ENCODE measurements at places on chromosomes 11 and 22.

GRCh38 chr11:1389103-1389931 is 417 bp upstream of the BRSK2 start:
- DNase-seq, result peak; percentile 98

DNA sequence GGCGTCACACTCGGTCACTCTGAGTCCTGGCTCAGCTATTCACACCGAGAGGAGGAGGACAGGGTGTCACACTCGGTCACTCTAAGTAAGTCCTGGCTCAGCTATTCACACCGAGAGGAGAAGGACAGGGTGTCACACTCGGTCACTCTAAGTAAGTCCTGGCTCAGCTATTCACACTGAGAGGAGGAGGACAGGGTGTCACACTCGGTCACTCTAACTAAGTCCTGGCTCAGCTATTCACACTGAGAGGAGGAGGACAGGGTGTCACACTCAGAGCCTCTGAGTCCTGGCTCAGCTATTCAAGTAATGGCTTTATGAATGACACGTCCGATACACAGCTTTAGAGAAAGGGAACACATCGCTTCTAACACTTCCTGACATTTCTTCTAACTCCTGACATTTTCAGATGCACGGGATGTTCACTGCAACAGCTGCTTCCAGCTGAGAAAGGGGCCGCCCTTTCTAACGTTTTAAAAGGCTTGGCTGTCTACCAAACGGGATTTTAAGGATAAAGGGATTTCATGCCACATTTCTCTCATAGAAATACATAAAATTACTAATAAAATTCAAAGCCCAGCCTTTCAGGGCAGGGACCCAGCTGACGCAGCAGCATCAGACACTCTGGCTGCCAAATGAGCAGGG is 28.1 kb downstream of the DRD4 start:
- no peak for DNase-seq

DNA sequence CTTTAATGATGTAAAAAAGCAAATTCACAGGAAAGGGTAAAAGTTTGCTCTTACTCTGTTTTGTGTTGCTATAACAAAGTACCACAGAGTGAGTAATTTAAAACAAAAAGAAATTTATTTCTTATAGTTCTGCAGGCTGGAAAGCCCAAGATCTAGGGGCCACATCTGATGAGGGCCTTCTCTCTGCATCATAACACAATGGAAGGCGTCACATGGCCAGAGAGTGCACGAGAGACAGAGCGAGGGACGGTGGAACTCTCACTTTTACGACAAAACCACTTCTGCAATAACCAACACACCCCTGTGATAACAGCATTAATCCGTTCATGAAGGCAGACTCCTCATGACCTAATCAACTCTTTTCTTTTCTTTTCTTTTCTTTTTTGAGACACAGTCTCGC is 31.1 kb downstream of the CD6 start:
- no peak for DNase-seq

DNA sequence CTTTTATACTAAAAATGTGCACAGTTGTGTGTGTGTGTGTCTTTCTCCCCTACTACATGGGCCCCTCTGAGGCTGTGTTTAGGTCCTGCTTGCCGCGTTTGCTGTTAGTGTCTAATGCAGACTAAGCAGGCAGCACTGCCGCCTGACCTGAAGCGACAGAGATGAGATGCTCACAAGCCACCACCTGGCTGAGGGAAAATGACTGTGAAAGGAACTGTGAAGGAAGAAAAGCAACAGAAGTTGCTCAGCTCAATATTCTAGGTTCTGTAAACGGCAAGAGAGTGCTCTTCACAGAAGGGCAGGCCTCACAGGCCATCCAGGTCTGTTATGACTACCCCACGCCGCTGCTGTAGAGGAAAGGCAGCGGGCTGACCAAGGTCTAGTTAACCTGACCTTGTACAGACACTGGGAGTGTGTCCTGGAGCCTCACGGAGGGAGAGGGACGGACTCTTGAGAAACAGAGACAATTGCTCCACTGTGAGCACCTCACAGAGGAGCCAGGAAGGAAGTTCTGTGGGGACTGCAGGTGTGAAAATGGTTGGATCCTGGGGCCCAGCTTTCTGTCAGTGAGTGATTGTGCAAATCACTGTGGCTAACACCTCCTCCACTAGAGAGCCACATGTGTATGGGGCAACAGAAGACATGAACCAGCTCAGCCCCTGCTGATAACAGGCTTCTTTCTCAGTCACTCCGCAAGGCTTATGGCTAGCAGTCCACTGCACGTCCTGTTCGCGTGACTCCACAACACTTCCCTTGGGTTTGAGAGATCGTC is 31.3 kb upstream of the YPEL1 start:
- DNase-seq, result no peak

DNA sequence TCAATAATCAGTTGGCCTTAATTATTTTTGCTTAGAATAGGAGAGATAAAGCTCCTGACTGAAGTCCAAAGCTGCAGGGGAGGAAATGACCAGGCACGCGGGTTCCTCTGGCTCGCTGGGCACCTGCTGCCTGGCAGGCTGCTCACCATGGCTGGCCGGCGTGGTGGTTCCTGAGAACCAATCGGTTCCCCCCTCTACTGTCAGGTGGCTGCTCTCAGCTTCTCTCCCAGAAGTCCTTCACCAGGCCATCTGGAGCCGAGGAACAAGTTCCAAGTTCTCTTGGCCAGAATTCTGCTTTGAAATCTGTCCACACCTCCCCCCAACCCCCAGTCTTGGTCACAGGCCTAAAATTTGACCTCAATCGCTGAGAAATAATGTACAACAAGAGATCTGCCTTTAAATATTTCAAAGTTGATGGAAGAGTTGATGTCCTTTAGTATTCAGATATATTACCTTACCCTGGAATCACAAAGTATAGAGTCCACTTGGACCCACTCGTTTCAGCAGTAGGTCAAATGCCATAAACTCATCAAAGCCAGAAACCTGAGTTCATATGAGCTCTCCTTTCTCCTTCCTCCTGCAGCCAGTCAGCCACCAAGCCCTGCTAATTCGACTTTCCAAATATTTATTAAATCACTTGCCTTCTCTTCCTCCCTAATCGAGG is 25.2 kb downstream of the EXPH5 start:
- no peak for DNase-seq

DNA sequence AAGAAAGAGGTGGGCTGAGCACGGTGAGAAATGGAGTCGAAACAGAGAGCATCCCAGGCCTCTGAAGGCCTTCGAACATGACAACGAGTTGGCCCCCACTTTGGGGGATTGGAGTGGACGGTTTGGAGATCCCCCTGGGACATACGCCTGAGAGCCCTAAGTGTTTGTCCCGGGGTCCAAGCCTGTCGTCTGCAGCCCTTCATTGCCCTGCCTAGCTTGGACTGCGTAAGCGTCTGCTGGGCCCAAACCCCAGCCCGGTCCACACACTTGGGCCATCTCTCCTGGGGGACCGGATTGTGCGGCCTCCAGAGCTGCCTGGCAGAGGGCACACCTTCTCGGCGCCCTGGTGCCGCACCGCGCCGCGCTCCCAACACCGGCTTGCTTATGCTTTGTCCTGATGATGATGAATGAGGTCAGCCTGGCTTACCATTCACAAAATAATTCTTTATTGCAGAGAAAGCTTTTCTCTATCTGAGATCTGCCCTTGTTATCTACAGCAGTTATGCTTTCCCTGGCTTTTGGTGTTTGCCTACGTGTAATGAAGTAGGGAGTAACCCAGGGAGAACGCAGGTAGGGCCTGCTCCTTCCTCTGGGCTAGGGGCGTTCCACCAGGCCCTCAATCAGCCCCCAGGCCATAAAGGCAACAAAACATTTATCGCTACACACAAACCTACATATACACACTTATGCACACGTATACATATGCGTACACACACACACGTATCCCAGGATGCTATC is 85.9 kb upstream of the PPARA start:
- DNase-seq, result no peak

- DNase-seq, result peak; percentile 69
These were observed 8.4 kb upstream of the CCKBR start for GRCh38 chr11:6251120-6251733.

DNA sequence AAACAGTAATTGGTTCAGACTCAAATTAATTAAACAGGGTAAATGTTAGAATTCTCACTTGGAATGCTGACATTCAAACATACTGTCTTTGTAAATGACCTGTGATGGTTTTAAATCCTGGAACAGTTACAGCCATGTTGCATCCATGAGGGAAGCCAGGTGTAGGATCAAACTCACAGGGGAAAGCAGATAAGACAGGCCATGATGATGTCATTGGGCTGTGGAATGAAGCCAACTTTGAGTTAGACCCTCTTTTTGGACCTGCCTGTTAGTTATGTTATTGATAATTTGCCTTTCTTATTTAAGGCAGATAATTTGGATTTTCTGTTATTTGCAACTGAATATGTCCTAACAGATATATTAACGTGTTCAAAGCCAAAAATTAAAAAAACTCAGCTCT is 39.3 kb upstream of the ABTB2 start:
- DNase-seq, result no peak

DNA sequence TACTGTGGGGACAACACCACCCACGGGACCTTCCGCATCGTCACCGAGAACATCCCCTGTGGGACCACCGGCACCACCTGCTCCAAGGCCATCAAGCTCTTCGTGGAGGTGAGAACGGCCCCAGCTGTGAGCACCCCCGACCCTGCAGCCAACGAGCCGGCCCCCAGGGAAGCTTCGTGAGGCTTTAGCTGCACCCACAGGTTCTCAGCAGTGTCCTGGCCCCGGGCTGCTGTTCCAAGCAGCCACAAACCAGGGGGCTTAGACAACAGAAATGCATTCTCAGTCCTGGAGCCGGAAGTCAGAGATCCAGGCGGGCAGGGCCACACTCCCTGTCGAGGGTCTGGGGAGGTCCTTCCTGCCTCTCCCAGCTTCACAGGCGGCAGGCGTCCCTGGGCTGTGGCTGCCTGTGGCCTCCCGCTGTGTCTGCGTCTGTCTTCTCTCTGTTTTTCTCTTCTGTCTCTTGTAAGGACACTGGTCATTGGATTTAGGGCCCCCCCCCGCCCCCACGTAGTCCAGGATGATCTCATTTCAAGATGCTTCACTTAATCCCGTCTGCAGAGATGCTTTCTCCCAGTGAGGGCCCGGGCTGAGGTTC is 12.5 kb downstream of the MUC5B start:
- DNase-seq, result peak; percentile 21

DNA sequence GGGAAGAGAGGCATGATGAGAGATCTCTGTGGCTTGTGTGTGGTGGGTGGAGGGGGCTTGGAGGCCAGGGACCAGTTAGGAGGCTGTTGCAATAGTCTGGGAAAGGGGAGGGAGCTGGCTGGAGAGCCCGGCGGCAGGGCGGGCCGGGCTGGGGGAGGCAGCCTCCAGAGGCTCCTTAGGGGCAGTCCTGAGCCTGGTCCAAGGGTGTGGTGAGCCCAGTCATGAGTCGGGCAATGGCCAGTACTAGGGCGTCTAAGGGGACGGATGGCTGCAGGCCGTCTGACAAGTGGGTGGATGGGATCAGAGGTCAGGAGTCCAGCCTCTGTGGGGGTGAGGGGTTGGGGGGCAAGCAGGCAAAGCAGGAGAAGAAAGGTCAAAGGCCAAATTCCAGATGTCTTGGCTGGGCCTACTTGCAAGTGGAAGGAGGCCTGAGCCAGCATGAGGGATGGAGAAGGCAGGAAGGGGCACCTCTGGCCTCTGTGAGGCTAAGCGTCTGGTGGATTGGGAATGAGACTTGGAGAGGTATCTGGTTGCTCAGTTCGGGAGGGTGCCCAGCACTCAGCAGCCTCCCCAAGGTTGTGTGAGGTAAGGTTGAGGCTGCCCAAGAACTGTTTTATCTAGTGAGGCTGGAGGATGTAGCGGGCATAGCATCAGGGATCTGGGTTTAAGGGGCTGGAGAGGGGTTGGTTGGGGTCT is 6.0 kb upstream of the CD248 start:
- no peak for DNase-seq

GRCh38 chr22:43390872-43391271 is 20.9 kb upstream of the MPPED1 start:
- DNase-seq, result no peak

GRCh38 chr22:31497148-31497938 is 1.0 kb downstream of the SFI1 start:
- DNase-seq, result no peak

GRCh38 chr11:83424376-83425136 is 138.4 kb upstream of the CCDC90B start:
- DNase-seq, result no peak

DNA sequence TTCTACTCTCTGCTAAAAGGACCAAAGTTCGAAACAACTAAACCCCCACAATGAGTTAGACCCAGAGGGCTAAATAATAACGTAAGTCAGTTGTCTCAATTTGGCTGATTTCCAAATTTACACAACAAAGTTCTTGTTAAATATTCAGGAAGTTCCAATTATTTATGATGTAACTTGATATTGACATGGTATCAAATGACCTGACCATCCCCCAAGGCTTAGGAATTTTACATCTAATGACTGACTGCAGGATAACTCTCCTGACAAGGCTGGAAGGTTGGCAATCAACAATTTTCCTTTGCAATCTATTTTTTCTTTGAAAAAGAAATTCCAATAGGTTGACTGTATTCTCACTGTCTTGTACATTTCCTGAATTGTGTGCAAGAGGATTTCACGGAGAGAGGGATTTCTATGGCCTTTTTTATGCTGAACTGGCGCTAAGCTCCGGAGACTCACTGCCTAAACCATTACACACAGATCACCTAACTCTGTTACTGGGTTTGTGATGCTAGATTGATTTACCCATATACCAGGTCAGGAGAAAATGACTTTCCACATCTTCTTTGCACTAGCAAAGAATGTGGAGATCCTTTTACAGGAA is 9.6 kb upstream of the CDON start:
- peak; percentile 89 for DNase-seq

DNA sequence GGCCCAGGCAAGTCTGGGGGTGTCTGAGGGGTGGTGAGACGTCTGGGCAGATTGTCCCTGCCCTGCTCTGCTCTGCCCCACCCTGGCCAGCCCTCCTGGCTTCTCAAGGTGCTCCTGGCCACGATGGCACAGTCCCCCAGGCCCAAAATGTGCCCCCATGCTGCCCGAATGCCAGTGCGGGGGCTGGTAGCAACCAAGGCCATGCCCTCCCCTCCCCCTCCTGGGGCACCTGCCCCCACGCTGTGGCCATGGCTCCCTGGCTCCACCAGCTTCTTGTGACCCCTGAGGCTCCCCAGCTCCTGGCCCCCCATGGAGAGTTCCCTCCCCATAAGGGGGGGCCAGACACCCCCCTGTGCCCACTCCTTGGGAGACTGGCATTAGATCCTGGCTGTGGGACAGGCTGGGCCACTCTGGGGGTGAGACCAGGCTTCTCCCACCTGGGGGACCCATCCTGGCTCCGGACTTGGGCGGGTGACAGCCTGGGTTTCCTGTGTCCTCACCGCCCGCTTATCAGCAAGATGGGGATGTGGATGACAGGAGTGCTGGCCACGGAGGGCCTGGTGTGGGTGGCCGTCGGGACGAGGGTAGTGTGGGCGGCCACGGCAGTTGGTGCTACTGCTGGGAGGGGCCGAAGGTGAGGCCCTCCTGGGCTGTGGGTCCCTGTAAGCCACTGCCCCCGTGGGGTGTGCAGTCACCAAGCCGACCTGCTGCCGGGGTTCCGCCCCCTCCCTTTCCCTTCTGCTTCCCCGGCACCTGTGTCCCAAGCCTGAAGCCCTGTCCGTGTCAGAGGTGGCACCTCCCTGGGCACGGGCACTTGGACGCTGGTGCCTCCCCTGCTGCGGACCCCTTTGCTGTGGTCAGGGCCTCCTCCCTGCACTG is 15.9 kb upstream of the MUC6 start:
- DNase-seq, result no peak

GRCh38 chr22:23583153-23583552 is 3.1 kb upstream of the IGLL1 start:
- DNase-seq, result no peak

GRCh38 chr11:60996381-60997138 is 25.1 kb downstream of the CD6 start:
- no peak for DNase-seq

GRCh38 chr11:67252831-67253239 is 13.4 kb upstream of the GRK2 start:
- no peak for DNase-seq

- no peak for DNase-seq
These were observed 9.0 kb downstream of the RAC2 start for GRCh38 chr22:37234736-37235711.
